ENCODE measurements at places on chromosomes 12 and 14. TPM values are rescaled to one million over a fixed set of nuclear protein-coding genes. Genes with fewer than 3 reads are reported as not detected.

The SLC25A21 gene
- total RNA-seq = 1.4 TPM

The DCAF5 gene
- 36.1 TPM for total RNA-seq

The ACADS gene
- 147 TPM for total RNA-seq

The LMO3 gene
- total RNA-seq = 122 TPM

The HHIPL1 gene
- total RNA-seq = 4.1 TPM

The STAB2 gene
- 2.5 TPM for total RNA-seq

The PARPBP gene
- 1.1 TPM for total RNA-seq

The GLIPR1L1 gene
- total RNA-seq = not detected

The CLEC2D gene
- total RNA-seq = 20.5 TPM

The OR6C2 gene
- total RNA-seq = not detected

The NINJ2 gene
- 8.6 TPM for total RNA-seq

The CCER1 gene
- not detected for total RNA-seq

The MMP17 gene
- total RNA-seq = 3.8 TPM

The GUCY2C gene
- total RNA-seq = not detected

The ENDOU gene
- total RNA-seq = 2.7 TPM

The JDP2 gene
- total RNA-seq = 59.7 TPM

The LMNTD1 gene
- total RNA-seq = not detected

The RASSF9 gene
- total RNA-seq = 1.3 TPM

The AKAP6 gene
- total RNA-seq = 8.7 TPM

The C14orf39 gene
- not detected for total RNA-seq

The DTX1 gene
- 30.1 TPM for total RNA-seq

The CCDC184 gene
- 0.24 TPM for total RNA-seq

The PPP1R1A gene
- total RNA-seq = 168 TPM

The IPO4 gene
- total RNA-seq = 24.1 TPM

The TAPBPL gene
- total RNA-seq = 19.8 TPM

The PROX2 gene
- not detected for total RNA-seq

The TMEM30B gene
- 2.4 TPM for total RNA-seq

The FAM222A gene
- 2.3 TPM for total RNA-seq

The RDH5 gene
- total RNA-seq = 77.4 TPM

The CLEC4C gene
- total RNA-seq = not detected

The POTEG gene
- total RNA-seq = not detected

The RASAL1 gene
- not detected for total RNA-seq

The PLBD2 gene
- 30.2 TPM for total RNA-seq

The CDCA3 gene
- 1.5 TPM for total RNA-seq

The FAM181A gene
- not detected for total RNA-seq

The KRT86 gene
- 0.37 TPM for total RNA-seq

The CPSF2 gene
- 30.3 TPM for total RNA-seq

The PLEKHH1 gene
- total RNA-seq = 7.5 TPM

The AKAP3 gene
- total RNA-seq = 4.8 TPM

The DCN gene
- 2,092 TPM for total RNA-seq

The SOAT2 gene
- not detected for total RNA-seq

The KLHL33 gene
- 0.31 TPM for total RNA-seq

The PTPRQ gene
- 0.47 TPM for total RNA-seq

The RNF212B gene
- not detected for total RNA-seq

The TPPP2 gene
- total RNA-seq = not detected

The WNK1 gene
- total RNA-seq = 354 TPM

The C12orf50 gene
- total RNA-seq = not detected

The DNAI7 gene
- 0.47 TPM for total RNA-seq

The BDKRB2 gene
- 28.0 TPM for total RNA-seq

The PLA2G1B gene
- total RNA-seq = not detected

The NEUROD4 gene
- not detected for total RNA-seq
